ENCODE measurements at places on chromosomes 4 and X.

GRCh38 chrX:110046971-110047370 lies 44.1 kb downstream of the TMEM164 start:
- DNase-seq = no peak

- DNase-seq = no peak
Measured at GRCh38 chrX:125786316-125786715, 379.8 kb downstream of the DCAF12L2 start.

DNA sequence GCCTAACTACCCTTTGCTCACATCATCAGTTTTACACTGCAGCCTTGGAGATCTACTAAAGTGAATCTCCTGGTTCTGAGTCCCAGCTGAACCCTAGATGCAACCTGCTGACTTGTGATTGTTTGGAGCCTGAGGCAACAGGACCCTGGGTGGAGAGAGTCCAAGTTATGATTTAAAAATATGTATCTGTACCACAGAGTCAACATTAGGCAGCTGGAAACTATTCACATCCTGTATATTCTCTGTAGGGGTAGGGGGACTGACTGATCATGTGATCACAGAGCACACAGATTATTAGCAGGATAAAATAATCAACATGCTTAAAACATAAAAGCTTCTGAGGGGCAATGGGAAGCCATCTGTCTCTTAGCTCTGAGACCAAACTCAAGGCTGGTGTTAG lies 52.1 kb downstream of the CT47B1 start:
- no peak for DNase-seq

GRCh38 chrX:34467437-34467836 lies 189.6 kb downstream of the TMEM47 start:
- no peak for DNase-seq

- DNase-seq = no peak
Measured at GRCh38 chr4:176549161-176549865, 229.5 kb downstream of the SPCS3 start.

DNA sequence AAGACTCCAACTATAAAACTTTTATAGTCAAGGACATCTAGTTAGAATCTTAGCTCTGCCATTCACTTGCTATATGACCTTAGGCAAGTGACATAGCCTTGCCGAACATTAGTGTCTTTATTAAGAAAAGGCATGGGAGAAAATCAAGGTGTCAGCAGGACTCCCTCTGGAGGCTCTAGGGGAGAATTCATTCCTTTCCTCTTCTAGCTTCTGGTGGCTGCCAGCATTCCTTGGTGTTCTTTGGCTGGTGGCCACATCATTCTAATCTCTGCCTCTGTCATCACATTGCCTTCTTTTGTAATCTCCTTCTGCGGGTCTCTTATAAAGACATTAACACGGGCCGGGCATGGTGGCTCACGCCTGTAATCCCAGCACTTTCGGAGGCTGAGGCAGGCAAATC lies 99.8 kb downstream of the PPP1R2C start:
- DNase-seq = no peak

GRCh38 chr4:94758141-94758699 lies 465 bp downstream of the BMPR1B start:
- DNase-seq = peak; percentile 89

DNA sequence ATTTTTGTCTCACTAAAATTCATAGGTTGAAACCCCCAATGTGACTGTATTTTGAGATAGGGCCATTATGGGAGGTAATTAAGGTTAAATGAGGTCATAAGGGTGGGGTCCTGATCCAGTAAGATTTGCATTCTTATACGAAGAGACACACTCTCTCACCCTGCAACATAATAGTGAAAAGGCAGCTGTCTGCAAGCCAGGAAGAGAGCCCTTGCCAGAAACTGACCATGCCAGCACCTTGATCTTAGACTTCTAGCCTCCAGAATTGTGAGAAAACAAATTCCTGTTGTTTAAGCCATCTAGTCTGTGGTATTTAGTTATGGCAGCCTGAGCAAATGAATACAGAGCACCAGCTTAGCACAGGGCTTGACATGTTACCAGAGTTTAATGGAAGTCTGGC lies 17.5 kb upstream of the IGSF1 start:
- no peak for DNase-seq

DNA sequence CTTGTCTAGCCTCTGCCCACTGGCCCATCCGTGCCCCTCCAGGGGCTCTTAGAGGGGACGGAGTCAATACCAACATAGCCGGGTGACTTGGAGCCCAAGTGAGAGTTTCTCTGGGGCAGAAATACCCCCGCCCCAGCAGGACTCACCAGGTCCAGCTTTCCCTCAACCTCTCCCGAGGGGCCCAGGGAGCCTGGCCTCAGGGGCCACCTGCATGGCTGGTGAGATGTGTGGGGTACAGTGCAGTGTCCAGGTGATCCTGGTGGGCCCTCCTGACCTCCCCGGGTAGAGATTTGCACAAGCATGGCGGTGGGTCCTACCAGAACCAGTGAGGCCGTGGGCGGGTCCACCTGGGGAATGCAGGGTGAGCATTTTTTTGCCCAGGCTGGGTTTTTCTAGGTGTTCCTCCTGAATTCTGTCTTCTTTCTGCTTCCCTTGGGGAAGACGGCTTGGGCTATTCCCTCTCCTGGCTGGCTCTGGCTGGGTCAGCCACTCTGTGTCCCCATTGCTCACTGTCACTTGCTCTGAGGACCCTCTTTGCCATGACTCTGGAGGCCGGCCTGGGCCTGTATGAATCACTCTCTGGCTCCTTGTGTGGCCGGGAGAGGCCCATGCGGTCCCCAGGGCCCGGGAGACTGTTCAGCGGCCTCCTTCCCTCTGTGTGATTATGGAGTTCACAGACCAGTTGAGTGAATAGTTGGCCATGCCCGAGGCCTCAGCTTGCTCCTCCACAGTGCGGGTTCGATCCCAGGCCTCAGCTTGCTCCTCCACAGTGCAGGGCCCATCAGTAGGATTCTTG lies 71.0 kb upstream of the NKX1-1 start:
- no peak for DNase-seq

DNA sequence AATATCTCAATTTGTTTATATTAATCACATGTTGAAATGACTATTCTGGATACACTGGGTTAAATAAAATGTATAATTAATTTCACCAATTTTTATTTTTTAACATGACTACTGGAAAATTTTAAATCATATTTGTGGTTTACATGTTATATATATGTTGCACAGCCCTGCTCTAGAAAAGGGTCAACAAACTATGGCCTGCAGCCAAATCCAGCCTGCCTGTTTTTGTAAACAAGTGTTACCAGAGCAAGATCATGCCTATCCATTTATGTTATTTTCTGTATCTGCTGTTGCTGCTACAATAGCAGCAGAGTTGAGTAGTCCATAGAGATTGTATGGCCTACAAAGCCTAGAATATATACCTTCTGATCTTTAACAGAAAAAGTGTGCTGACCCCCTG lies 1.2 kb downstream of the TCEANC start:
- no peak for DNase-seq

DNA sequence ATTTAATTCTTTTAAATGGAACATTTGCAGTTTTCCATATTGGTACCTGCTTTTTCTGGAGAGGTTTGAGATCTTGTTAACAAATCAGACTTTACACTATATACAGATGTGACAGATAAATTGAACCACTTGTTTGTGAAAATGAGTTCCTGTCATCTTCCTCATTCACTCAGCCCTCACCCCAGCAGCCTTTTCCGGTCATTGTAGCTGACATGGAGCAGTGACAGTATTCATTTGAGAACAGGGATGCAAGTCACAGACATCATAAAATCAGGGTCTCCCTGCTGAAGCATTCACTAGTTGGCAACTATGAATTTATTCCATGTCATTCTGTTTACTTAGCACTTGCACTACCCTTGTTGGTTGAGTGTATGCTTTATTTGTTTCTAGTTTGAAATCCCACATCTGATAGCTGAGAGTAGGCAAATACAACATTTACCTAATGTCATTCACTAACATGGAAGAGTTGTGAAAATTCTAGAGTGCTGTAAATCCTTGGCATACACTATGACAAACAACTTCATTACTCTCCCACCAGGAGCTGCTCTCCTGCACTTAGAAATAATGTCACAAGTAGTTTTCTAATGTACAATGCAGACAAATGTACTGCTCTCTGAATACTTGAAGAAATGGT lies 78.9 kb downstream of the UGT8 start:
- DNase-seq = no peak

DNA sequence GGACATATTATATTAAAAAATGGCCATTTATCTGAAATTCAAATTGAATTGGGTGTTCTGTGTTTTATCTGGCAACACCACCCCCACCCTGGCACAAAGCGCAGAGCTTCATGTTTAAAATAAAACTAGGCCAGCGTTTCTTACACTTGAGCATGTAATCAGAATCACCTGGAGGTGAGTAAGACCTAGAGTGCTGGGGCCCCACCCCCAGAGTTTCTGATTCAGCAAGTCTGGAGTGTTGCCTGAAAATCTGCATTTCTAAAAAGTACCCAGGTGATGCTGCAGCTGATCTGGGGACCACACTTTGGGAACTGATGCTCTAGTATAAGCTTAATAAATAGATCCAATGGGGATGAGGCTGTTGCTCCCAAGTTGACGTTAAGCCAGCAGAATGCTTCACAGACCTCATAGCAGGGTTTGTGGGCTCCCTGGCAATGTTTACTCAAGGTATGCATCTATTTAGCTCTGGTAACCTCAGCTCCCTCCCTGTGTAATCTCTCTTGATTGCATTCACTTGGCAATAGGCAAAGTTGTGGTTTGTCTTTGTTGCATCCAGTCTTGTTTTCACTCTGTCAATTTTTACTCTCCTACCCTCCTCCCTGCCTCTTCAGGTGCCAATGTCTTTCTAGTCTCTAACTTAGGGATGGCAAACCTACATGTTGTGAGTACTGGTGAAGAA lies 99.8 kb upstream of the TEX13D start:
- DNase-seq = no peak

DNA sequence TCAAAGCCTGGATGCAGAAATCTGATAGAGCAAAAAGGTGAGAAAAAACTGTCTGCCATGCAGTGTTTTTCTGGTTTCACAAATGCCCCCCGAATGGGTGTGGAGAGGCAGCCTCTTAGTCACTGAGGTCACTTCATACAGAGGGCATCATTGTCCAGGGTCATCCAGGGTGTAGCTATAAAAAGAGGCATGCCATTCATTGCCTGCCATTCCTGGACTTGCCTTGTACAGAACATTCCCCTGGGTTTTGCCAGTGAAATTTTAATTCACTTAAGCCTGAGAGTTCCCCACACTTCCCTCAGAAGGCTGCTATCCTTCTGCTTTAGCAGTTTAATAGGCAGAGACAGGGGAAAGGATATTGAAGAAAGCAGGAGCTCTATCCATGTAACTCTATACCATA lies 230.3 kb downstream of the UNC5C start:
- DNase-seq = no peak

DNA sequence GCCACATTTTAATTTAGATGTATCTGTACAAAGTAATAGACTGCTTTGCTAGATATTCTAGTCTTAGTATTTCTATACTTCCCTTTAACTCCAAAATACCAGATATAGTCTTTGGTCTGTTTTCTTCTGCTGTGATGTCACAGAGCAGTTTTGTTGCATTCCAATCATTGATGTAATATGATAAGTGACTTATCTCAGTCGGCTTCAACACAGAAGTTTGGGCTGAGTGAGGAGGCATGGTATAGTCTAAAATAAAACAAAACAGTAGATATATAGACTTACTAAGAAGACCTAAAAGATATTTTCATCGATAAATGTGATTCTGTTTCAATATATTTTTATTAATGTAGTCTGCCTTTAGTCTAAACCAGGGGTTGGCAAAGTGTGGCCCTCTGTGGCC lies 169.9 kb downstream of the DCK start:
- no peak for DNase-seq

DNA sequence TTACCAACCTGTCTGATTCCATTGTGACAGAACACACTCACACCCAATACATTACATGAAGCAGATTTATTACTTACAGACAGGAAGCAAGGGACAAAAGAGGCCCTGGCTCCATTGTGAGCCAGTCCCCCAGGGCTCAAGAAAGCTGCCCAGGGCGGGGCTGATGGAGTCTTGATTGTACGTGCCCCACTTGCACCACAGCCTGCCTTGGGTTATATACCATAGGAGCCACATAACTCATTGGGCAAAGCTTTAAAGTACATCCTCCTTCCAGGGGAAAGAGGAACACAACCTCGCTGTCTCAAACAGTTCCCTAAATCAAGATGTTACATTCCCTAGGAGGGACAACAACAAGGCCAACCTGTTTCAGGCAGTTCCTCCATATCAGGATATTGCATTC lies 3.4 kb upstream of the ZRSR2 start:
- no peak for DNase-seq

DNA sequence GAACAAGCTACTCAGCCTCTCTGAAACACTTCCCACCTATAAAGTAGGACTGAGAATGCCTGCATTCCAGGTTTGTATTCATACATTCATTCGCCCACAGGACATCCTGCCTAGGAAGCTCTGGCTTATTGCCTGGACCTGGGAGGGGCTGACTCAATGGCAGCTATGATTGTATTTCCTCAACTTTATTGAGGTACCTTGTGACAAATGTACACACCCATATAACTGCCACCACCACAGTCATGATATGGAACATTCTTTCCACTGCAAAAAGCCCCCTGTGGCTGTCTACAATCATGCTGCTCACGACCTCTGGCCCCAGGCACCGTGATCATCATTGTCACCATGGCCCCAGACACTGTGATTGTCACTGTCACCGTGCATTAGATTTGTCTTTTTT lies 68.3 kb downstream of the ABLIM2 start:
- DNase-seq = no peak

DNA sequence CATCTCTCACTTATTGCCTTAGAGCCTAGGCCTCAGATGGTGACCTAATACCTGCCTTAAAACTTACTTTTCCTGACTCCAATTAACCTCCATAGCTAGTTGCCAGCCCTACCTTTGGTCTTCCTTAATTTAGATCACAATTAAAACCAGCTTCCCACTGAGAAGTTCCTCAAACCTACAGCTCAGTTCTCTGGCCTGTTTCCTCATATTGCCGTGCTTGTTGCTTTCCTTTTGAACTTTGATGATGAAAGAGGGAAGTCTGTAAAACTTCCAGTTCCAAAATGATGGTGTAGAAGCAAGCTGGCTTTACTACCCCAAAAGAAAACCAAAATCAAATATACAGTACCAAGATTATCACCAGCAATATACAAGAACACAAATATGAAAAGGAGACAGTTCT lies 28.9 kb upstream of the CAMK2D start:
- no peak for DNase-seq
